ENCODE measurements at places on chromosomes 7 and 10.

DNA sequence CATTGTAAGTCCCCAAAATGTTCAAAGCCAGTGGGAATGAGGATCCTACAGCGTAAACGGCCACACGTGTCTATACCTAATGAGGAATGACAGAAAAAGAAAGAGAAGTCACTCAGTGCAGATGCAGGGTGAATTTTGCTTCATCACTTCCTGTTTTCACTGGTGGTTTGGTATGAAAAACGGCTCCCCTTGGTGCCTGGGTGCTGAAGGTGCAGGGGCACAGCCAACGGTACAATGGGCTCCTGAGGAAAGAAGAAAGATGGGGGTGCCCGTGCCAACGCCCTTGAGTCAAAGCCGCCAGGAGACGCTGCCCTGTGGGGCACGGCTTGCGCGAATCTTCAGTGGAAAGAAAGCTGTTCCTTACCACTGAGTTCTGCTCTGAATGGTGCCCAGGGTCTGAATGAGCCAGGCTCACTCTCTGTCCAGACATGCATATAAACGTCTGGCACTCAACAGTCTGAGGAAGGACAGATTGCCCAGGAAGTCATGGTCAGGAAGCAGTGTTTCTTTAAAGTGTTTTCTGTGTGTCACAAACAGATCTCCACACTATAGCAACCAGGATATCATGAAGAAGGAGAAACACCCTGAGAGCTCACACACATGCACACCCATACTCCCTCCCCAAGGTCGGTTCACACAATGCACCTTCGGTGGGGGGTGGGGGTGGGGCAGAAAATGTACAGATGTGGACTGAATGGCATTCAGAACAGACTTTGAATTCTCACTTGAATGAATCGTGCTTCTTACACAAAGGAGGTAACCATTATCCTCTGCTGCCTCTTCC, 105.8 kb downstream of the ELMO1 start:
- DNase-seq = no peak

GRCh38 chr7:121872831-121873288, at the start of gene PTPRZ1:
TSS of gene PTPRZ1 (plus strand) at chr7:121873161. CDS start at chr7:121873500, 339 bp downstream.
- no peak for DNase-seq

DNA sequence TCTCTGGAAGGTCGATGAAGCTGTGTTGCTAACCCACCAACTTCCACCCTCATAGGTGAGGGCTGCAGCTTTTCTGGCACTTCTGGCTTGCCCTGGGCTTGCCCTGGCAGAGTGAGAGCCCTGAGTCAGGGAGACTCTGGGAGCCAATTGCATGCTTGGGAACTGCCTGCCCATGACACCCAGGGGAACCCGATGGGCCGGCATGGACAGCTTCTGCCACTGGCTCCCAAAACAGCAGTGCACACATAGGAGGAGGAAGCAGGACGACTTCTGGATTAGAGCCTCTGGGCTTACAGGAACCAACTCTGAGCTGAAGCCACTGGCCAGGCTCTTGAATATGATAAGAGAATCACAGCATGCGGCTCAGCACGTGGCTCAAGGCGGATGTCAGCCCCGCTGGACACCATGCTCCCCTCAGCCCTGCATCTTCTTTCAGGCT, 135.2 kb upstream of the UNC5B start:
- DNase-seq = peak; percentile 26

- no peak for DNase-seq
These were observed 10.8 kb downstream of the NKX6-2 start for GRCh38 chr10:132774902-132775863.

DNA sequence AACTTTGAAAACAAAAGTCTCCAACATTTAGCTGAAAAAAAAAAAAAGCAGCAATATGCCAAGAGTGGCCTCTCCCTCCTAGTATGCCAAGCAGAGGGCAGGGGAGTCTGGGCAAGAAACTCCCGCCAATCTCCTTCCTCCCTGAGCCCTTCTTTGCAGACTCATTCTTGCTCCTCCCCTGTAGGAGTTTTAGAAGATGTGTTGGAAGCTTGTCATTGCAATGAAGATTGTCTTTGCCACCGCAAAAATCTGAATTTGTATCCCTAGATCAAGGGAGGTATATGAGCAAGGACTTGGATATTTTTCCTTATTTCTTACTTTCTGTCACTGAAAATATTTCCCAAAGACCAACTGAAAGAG, 2.6 kb upstream of the TNS3 start:
- no peak for DNase-seq

GRCh38 chr10:98587156-98587837, 140.6 kb upstream of the HPS1 start:
- peak; percentile 14 for DNase-seq

DNA sequence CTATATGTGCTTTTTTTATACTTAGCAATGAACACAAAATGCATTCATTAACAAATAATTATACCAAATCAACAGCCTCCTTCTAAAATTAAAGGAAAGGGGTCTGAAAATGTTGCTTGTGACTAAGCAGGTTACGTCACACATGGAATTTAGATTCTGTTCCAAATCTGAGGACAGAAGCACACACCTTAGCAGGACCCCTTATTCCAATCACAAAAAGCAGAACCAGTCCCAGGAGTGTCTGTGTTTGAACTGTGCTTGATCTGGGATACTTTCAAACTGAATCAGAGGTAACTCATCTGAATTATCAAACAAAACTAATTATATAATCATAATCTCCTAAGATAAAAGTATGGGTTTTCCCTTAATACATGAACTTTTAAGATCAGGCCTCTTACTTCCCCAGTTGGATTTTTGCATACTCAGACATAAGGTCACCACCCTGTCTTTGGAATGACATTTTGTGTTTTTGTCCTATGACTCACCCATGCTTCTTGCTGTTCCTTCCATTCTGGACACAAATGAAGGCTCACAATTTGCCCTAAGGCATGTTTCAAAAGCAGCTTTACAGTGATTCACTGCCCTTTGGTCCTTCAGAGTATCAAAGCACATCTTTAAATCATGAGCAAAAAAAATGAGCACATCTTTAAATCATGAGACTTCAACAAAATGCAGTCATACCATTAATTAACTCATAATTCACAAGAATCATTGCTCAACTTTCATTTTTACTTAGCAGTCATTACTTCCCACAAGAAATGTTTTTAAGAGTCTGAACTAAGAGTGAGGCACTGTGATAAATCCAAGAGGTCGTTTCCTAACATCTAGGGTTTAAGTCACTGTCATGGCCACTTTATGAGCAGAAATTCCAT, 35.5 kb downstream of the SEMA3C start:
- peak; percentile 97 for DNase-seq

GRCh38 chr10:665579-666091, 23.8 kb downstream of the DIP2C start:
- no peak for DNase-seq

GRCh38 chr7:114656466-114656865, 241.9 kb downstream of the FOXP2 start:
- no peak for DNase-seq

DNA sequence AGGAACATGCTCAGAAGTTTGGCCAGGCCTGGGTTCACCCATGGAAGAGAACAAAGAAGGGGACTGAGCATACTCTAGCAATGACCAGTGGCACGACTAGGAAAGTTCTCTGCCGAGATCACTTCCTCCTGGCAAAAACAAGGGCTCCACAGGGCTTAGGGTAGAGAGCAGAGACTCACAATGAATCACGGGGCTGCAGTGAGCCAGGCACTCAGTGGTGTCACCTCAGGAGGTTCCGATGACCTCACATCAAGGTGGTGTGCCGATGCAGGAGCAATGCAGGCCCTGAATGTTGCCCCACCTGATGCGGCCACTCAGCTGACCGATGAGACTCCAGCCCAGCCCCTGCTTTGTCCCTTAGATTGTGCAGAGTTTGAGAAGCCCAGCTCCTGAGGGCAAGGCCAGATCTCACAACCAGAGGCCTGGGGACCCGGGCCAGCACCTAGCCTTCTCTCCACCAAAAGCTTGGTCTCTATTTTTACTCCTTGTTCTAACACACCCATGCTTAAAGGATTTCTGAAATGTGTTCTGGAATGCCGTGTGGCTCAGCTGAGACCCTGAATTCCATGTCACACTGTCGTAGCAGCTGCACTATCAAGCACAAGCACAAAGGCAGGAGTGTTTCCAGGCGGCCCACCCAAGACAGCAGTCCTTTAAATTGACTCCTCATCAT, 60.9 kb downstream of the COBL start:
- no peak for DNase-seq

GRCh38 chr7:141563956-141564623, 12.9 kb downstream of the AGK start:
- DNase-seq = no peak

GRCh38 chr10:122112021-122112616, 123.2 kb downstream of the TACC2 start:
- no peak for DNase-seq

DNA sequence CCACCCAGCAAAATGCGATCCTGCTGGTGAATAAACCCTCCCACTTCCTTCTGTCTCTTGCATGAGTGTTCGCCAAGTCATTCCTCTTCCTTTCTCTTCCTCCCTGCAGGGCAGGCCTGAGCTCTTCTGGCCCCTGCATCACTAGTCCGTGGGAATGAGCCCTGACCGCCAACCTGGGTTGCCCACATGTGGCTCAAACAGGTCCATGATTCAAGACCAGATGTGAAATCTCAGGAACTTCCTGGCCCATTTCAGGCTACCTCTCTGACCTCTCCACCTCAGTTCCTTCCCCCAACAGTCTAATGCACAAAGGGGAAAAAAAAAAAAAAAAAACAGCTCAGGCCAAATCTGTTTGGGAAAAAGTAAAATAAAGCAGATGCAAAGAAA, 5.4 kb upstream of the YWHAG start:
- DNase-seq = no peak
